ENCODE measurements at places on chromosomes 12 and 14.

DNA sequence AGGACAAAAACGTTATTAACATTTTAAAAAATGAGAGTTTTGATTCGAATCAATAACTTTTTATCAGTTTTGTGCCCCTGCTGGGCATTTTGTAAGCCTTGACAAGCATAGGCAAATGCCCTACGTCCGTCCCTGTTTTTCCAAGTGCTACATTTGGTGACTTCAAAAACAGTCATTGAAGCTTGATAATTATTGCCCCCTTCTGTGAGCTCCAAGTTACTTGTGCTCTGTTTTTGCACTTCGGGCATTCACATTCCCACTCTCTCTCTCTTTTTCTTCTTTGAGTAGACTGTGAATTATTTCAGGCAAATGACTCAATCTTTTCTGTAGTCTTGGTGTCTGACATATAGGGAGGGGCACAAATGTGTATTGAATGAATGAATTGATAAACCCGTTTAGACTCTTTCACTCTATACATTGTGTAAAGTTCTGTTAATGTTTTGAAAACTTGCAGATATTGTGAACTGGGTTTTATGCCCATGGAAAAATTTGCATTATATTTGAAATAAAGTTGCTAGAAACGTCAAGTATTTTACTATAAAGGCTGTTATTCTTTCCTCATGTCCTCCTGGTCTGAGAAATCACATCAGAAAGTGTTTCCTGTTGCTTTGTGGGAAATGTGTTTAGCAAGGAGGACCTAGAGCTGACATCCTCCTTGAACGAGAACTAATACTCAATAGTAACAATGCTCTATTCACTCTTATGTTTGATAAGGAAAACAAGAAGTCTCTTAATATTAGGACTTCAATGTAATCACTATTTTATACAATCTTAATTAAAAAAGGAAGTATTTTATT lies 1.4 kb downstream of the APAF1 start:
- DNase-seq, result peak; percentile 27

DNA sequence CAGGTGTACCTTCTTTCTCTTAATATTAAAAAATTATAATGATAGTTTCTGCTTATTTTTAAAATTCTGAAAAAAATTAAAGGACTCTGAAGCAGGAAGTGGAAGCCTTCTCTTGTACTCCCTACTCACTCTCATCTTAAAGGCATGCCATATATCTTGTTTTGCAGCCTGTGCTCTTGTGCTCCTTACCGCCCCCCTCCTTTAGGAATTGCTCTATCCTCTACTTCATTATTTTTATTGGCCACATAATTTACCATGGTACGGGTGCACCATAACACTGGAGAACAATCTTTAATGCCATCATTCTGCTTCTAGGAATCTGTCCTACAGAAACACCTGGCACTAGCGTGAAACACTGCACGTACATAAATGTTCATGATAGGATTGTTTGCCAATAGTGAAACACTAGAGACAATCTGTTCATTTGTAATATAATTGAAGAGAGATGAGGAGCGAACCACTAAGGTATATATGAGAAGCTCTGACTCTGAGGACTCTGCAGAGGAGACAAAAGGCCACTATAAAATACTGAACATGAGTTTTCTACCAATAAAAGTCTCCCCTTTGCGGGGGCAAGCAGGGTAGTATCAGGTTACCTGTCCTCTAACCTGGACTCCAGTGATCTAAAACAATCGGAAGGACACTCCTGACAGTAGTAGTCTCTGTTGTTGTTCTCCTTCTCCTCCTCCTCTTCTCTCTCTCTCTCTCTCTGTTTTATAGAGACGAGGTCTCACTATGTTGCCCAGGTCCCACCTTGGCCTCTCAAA lies 6.3 kb upstream of the NYNRIN start:
- peak; percentile 68 for DNase-seq

DNA sequence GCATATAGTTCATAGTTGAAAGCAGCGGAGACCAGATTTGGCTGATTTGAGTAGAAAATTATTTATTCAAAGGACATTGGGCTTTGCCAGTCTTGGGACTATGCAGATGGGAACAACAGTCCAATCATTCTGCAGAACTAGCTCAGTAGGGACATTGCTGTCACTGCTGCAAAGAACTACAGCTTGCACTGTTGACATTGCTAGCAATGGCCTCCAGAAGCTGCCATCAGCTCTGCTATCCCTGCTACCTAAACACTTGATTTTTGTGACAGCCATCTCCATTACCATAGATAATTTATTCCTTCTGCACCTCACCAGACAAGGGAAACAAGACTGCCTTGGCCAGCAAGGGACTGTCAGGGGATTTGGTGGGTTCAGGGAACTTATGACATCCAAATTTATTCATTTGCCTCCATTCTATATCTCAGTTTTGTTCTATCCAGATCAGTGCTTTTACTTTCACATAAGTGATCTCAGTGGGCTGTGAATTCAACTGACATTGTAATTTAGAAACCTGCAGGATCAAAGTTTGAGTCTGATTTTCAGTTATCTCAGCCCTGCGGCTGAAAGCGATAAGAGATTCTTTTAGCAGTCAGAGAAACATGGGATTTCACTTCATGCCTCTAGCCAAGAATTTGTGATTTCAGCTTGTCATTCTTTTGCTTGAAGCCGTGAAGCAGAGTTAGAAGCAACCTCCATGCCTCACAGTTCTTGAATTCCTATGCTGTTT lies 136.7 kb upstream of the FBXO33 start:
- DNase-seq, result no peak

- DNase-seq, result peak; percentile 68
Observed at GRCh38 chr12:76084863-76085519, 506 bp upstream of the NAP1L1 start.

DNA sequence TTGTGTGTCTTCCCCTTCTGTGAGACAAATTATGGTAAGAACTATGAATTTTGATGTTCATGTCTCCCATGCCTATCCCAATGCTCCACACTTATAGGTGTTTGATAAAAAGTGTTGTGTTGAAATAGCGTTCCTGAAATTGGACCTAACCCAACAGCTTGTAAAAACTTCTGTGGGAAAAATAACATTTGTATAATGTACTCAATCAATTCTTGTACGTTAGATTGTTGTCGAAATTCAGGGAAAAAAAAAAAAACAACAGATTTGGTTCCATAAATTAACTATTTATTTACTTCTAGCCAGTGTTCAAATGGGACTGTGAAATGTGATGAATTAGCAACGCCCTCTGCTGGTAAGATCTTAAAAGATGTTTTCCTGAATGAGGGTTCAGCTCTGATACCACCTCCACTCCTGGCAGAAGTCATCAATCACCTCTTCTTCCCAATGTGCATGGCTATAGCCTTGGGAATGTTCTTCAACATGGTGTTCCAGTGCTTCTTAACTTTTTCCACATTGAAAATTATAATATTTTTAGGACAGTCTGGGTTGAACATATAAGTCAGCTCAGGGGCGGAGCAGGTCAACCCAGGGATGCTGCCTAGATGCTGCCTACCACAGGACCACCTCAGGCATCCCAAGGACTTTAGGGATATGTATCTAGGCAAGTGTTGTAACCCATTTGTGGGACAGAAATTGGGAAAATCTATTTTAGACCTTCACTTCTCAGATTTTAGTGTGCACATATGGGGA lies 170.6 kb downstream of the OTOGL start:
- peak; percentile 53 for DNase-seq

GRCh38 chr14:64857979-64858744 lies 21.5 kb downstream of the SPTB start:
- DNase-seq, result no peak

DNA sequence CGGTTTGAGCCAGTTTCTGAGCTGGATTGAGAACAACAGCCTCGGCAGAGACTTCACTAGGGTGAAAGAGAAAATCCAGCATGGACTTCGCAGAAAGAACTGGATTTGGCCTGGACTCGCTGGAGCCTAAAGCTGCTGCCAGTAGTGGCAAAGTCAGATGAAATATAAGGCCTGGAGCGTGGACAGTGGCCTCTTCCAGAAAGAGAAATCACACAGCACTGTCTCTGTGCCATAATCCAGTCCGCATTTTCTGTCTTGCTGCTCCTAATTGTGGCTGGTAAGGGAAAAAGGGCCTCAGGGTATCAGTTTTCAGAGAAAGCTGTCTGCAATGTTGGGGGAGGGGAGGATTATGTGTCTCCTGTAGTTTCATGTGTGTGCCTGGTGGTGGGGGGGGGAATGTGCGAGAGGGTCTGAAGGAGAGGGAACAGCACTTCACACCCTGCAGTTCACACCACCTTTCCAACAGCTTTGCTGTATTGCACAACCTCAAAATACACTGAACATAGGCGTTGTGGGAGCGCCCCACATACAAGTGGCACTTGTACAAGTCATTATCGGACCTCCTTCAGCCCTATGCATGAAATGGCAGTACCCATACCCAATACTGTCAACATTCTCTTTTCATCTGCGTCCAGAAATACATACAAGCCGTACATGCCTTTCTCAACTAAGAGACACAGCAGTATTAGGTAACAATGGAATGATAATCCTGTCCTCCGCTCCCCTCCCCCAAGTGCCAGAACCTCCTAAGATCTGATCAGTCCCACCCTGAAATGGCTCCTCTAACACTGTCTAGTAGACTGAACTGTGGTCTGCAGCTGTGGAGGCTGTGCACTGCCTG lies 107.5 kb upstream of the ATF7IP start:
- peak; percentile 99 for DNase-seq

GRCh38 chr12:132469423-132469822 lies 20.5 kb upstream of the FBRSL1 start:
- DNase-seq, result no peak

DNA sequence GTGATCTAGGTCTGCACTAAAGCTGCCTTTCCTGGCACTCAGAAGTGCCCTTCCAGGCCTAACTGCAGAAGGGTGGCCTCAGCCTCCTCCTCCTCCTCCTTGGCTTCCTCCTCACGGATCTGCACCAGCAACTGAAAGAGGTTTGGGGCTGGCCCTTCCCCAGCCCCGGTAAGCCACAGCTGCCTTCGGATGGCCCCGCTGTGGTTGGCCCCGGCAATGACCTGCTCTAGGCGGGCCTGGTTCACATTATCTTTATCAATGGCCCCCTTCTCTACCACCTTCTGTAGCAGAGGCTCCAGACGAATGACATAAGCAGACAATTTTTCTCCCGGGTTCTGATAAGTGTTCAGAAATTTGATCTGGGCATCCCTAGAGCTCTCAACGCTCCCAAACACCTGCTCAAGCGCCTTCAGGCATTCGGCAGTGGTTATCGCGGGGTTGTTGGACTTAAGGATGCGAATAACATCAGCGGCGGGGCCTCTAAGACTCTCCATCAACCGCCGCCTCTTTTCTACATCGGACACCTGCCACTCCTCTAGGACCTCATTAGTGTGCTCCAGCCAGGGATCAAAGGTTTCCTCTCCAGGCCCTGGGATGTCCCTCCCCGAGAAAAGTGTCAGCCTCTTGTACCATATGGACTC lies 1.5 kb downstream of the PNMA1 start:
- DNase-seq, result peak; percentile 11

DNA sequence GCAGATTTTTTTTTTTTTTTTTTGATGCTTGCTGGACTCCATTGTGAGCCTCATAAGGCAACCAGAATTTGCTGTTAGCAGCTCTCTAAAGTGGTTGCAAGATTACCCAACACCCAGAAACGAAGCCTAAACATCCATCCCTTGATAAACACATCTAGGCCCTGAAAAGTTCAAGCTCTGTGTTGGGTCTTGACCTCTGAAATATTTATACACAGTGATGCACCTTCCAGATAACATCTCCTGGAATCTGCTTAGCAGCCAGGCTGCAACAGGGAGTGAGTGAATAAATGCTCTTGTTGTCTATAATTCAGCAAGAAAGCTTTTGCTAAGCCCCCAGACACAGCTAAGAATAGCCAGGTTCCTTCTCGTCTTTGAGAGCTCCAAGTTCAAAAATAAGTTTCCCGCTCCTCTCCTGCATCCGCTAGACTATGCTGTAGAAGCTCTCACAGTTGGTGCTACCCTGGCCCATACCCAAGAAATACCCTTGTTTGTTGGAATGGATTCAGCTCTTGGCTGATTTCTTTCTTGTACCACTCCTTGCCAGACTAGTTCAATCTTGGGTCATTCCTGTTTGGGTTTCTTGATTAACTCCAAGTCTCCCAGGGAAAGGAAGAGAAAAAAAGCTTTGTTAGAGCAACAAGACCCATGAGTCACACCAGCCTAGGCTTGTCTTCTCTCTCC lies 610.6 kb upstream of the TBX3 start:
- no peak for DNase-seq
